ENCODE measurements at places on chromosomes 5 and 9. TPM values are rescaled to one million over a fixed set of nuclear protein-coding genes. Genes with fewer than 3 reads are reported as not detected.

Gene SLC4A9
- not detected for total RNA-seq

Gene SLC26A2
- total RNA-seq = 16.9 TPM

Gene KIAA1958
- 6.0 TPM for total RNA-seq

Gene SH2D3C
- 13.1 TPM for total RNA-seq

Gene FYB1
- 29.8 TPM for total RNA-seq

Gene COL23A1
- 2.5 TPM for total RNA-seq

Gene CATSPER3
- total RNA-seq = not detected

- DNase-seq = no peak
Measured at GRCh38 chr9:74496819-74497747, at the start of gene RORB. RORB (plus strand) TSS chr9:74497335; CDS start chr9:74497977, 642 bp downstream.

DNA sequence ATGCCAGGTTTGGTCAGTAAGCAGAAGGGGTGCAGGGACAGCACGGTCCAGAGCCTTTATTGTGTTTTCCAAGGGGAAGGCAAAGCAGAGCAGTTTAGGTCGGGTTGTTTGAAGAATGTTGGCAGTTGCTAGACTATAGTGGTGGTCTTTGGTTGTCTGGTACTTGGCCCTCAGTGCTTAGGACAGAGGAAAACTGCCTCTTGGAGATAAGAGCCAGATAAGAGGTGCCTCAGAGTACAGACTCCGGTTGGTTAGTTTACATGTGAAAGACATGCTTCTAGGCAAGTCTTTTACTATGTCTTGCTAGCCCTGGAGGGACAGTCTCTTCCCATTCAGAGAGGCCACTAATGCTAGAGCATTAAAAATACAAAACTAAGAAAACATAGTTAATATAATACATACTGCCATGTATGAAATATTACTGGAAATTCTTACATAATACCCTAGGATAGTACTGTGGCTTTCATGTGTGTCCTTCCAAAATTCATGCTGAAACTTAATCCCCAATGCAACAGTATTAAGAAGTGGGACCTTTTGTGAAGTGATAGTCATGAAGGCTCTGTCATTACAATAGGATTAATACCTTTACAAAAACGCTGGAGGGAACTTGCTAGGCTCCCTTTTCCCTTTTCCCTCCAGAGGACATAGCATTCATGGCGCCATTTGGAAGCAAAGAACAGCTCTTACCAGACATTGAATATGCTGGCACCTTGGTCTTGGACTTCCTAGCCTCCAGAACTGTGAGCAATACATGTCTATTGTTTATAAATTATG, 280.4 kb downstream of the TMEM167A start:
- DNase-seq = no peak

GRCh38 chr5:160547872-160548271, 126.2 kb downstream of the PTTG1 start:
- no peak for DNase-seq

- DNase-seq = no peak
Measured at GRCh38 chr9:96818533-96818932, 35.8 kb downstream of the ZNF782 start.

GRCh38 chr5:61994171-61994570, 311.8 kb upstream of the KIF2A start:
- no peak for DNase-seq

DNA sequence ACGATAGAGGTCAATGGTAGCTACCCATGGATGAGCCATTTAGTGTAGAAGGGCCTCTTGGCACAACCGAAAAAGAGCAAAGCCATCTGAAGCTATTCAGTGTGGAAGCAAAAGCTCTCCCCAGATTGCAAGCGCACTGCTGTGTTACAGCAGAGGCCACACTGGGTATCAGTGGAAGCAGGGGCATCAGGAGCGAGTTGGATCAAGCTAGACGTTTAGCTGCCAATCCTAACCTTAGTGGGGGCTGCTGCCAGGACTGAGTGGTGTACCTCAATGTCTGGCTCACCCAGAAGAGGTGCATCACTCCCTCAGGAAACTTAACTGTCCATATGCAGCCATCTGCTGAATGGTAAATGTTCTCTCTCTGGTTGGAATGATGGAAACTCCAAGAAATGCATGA, 44.5 kb downstream of the RAPGEF1 start:
- DNase-seq = no peak

- no peak for DNase-seq
Measured at GRCh38 chr9:124665391-124666058, 105.6 kb downstream of the NR6A1 start.

DNA sequence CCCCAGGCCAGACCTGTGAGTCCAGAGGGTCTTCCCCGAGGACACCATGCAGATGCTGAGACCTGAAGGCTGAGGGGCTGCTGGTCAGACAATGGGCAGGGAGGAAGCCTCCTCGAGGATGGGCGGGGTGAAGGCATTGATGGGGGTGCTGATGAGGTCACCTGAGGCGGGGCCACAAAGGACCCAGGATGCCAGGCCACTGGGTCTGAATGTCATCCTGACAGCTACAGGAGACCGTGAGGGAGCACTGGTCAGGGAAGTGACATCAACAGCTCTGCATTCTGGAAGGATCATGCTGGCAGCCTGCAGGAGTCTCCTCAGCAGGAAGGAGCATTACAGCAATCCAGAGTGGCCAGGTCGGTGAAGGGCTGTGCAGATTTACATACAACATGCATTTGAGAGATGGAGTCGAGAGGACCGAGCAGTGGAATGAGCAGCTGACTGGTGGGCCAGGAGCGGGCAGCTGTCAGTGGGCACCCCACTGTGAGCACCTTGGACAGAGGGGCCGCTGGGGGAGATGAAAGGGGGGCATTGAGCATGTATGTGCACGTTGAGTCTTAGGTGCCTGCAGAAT, 77.7 kb upstream of the ADAMTS2 start:
- DNase-seq = no peak

- DNase-seq = no peak
Measured at GRCh38 chr9:136701668-136702053, 10.7 kb upstream of the DIPK1B start.

All from thoracic aorta (tissue), 2 donors.